ENCODE measurements at places on chromosomes 12 and 14.
A peak's percentile ranks its signal among the peaks of the same experiment; 100 is the strongest.

DNA sequence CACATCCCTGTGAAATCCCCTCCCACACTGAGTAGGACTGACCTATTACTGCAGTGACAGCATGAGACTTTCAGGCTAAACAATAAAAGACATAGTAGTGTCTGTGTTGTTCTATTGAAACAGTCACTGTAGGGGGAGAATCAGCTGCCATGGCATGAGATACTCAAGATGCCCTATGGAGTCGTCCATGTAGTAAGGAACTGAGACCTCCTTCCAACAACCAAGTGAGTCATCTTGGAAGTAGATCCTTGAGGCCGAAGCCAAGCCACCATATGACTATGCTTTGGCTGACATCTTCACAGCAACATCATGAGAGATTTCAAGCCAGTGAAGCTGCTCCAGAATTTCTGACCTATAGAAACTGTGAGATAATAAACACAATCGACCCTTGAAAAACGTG, 12.1 kb upstream of the LRP6 start:
- DNase-seq = no peak

GRCh38 chr14:23119363-23120327, 590 bp upstream of the CEBPE start:
- DNase-seq = peak; percentile 59

- DNase-seq = no peak
Observed at GRCh38 chr12:62578726-62579125, 112.1 kb downstream of the MON2 start.

DNA sequence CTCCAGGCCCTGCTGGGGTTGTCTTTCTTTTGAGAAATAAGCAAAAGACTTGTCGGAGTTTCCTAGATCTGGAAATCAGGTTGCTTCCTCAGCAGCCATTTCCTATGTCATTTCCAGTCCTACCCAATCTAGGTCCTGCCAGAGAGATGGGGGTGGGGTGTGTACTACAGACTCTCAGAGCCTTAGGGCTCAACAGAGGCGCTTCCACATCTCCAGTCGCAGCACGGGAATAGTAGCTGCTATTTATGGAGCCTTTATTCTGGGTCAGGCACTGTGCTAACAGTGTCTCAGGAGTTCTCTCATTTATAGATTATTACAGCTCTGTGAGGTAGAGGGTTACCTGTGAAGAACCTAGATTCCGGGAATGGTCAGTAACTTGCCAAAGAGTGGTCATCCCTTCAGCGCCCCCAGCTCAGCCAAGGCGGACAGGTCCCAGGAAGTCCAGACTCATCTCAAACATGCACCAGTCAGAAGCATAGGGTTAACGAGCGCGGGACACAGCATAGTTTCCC, 21.9 kb downstream of the DHRS2 start:
- DNase-seq = no peak

- DNase-seq = no peak
Observed at GRCh38 chr12:93602897-93603668, 30.6 kb downstream of the SOCS2 start.

GRCh38 chr14:99538275-99538674, 57.1 kb downstream of the CCNK start:
- no peak for DNase-seq

GRCh38 chr12:40647651-40648050, 44.6 kb upstream of the CNTN1 start:
- no peak for DNase-seq

GRCh38 chr12:55724226-55724939, 4.2 kb downstream of the RDH5 start:
- no peak for DNase-seq

DNA sequence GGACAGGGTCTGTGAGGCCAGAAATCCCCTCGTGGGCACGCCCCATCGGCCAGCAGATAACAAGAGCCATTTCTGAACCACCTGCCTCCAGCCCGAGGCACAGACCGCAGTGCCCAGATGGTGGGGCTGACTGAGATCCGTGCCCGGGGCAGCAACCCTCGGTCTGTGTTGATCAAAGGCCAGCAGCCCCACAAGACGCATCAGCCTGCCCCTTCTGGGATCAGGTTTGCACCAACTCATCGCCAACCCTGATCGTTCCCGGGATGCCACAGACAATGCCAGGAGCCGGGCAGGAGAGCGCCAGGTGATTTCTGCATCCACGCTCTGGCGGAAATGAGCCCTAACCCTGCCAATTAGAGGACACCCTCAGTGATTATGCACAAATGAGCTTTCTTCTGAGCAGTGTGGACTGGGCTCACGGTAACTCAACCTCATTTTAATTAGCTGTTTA, 64.5 kb downstream of the TESC start:
- no peak for DNase-seq

DNA sequence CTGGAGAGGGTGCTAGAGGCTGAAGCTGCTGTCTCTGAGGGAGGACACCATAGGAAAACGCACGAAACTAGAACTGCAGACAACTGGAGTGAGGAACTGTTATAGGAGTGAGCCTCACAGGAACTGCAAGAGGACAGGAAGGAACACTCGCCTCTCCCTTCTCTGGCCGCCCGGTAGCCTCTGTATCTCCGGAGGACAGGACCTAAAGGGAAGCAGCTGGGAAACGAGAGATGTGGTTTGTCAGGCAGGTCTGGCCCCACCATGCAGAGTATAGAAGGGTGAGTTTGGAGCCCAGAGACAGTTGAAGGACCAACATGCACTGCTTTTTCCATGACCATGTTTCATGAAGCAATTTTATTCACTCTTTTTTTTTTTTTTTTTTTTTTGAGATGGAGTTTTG, 127.3 kb downstream of the EFCAB11 start:
- DNase-seq = no peak

- DNase-seq = no peak
Observed at GRCh38 chr12:78562368-78563205, 302.0 kb upstream of the SYT1 start.

GRCh38 chr14:92308716-92309115, 14.2 kb upstream of the SLC24A4 start:
- no peak for DNase-seq

DNA sequence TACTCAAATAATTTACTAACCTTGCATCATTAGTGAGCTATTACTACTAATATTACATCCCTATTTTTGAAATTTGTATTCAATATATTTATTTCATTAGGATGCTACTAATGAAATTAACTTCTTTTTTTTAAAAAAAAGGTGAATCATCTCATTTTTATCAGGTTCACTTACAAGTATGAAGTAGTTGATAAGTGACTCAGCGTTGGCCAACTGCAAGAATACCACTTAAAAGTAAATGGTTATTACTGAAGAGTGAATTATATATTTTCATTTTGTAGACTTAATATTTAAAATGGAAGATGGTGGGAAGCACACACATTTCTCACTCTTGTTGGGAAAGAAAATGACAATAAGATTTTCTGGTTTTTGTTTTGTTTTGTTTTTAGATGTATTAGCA, 19.6 kb downstream of the OR4N2 start:
- DNase-seq = no peak

DNA sequence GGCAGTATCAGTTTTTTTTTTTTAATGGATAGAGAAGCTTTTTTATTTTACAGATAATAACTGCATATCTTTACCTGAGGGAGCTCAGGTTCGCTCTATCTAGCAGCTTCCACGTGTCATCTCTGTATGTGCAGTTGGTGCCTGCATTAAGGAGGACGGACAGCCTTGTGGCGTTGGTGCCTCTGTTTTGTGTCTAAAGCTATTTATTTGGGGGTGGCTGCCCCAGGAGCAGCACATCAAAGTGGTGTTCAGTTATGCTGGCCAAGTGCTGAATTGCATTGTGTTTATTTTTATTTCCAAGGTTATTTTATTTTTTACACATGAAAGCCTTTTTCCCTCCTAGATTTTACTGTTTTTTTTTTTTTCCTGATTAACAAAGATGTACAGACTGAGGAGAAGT, 59.7 kb downstream of the RASSF3 start:
- no peak for DNase-seq

GRCh38 chr14:52310541-52310940, 3.6 kb upstream of the PTGER2 start:
- no peak for DNase-seq

DNA sequence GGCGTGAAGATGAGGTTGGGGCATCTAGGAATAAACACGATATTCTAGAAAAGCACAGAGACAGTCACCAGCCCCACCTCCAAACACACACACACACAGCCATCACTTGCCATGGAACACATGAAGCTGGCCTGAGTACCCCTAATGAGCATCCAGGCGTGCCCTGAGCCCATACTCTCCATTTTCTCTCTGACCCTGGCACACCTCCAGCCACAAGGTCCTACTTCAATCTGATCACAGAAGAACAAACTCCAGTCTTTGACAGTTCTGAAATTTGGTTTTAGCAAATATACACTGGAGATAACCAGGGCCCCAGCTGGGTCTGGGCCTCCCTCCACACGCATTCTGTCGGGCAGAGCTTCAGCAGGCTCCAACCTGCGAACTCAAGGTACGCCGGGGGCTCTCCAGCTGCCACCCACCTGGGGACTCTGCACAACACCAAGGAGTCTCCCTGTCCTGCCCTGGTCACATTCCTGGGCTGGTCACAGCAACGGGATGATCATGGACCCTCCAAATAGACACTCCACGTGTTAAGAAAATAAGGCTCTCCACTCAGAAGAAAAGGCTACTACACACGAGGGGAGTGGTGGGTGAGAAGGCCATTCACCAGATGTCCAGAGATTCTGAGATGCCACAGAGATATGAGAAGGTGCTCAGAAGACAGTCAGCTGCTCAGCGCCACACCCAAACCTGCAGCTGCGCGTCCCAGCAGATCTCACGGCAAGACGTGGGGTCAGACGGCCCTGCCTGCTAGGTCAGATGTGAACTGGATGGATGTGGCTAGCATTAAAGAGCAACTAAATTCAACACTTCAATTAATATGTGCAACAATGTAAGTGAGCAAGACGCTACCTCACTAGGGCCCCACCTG, 57.0 kb upstream of the PNMA1 start:
- DNase-seq = no peak

DNA sequence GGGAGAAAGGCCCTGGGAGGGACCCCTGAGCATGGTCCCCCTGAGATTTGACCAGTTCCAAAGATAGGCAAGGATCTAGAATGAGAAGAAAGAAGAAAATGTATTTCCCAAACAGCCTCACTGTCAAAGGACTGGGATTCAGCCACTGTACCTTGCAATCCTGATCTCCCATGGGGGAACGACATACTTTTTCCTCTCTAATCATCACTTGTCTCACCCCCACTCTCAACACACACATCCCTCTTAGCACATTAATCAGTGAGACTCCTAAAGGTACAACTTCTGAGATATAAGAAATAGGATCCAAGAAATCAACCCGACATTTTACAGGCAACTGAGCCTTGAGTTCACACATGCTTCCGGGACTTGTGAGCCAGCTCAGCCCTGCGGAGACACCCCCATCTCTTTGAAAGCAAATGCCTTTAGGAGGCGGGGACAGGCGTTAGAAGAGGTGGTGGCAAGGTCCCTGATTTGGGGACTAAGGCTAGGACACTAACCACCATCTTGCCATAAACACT, 1.4 kb downstream of the MAP3K9 start:
- no peak for DNase-seq

- DNase-seq = no peak
Observed at GRCh38 chr14:69693145-69693544, 73.8 kb upstream of the SRSF5 start.

DNA sequence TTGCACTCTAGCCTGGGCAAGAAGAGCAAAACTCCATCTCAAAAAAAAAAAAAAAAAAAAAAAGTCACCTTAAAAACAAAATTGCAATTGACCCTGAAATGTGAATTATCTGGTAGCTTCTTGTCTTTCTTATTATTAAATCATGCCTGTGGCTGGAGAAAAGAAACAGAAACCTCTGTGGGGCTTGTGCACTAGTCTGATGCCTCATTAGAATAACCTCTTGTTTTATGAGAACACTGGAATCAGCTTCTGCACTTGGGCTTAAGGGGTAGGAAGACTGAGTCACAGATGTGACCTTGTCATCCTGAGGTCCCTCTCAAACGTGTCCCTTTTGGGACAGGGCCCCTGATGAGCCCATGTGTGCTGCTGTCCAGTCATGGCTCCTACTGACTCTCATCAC, 237.9 kb downstream of the DACT1 start:
- DNase-seq = no peak

GRCh38 chr12:53725824-53726223, 1.4 kb downstream of the CALCOCO1 start:
- no peak for DNase-seq

DNA sequence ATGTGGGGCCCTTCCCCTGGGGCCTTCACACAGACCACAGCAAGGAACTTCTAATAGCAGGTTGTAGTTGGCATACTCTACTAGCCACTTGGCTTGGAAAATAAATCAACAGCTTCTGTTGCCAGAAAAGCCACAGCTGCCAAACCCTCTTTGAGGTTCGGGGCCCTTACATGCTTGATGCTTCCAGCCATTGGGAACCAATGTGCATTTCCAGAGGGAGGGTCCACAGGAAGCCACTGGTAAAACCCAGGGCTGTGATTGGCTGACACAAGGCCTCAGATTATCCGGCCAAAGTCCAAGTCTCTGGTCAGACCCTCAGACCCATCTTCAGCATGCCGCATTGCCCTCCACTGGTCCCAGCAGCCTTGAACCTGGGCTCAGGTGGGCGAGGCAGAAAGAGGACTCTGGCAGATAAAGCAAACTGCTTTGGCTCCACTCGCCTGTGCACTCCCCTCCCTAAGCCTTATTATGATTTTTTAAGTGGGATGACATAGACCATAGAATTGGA, 214.4 kb downstream of the BCL11B start:
- no peak for DNase-seq

GRCh38 chr14:91067186-91067585, 6.7 kb upstream of the RPS6KA5 start:
- DNase-seq = no peak

DNA sequence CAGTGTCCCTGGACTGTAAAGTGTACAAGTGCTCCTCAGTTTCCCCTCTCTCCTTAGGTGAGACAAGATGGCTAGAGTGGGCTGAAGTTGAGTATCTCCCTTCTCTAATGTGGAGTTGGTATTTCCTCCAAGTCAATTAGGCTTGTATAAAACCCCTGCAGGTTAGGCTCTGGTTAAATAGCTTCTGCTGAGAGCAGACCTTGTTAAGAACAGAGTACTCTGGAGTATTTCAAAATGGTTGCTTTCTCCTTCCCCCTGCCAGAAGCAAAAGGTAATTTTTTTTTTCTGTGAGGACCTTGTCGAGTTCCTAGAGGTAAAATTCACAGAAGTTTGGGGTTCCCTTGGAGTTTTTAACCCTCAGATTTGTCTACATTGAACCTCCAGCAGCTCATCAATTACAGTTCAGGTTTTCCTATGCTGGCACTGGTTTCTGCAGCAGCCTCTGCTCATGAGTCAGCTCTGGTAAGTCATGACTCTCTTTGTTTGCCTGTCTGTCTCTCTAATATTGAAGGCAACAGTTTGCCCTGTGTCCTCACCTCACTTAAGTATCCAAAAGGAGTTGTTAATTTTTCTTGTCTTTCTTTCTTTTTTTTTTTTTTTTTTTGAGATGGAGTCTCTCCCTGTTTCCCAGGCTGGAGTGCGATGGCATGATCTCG, 27.8 kb upstream of the GLIPR1 start:
- no peak for DNase-seq

- DNase-seq = no peak
Observed at GRCh38 chr14:63761351-63762117, 33.7 kb upstream of the SGPP1 start.
